ACHN (cell line): ENCODE measurements at places on chromosomes 16 and 17.

- DNase-seq: no peak
Observed at GRCh38 chr16:62954144-62955032, 918.1 kb upstream of the CDH8 start.

GRCh38 chr17:4136373-4136772, 6.5 kb downstream of the ZZEF1 start:
- DNase-seq: no peak

DNA sequence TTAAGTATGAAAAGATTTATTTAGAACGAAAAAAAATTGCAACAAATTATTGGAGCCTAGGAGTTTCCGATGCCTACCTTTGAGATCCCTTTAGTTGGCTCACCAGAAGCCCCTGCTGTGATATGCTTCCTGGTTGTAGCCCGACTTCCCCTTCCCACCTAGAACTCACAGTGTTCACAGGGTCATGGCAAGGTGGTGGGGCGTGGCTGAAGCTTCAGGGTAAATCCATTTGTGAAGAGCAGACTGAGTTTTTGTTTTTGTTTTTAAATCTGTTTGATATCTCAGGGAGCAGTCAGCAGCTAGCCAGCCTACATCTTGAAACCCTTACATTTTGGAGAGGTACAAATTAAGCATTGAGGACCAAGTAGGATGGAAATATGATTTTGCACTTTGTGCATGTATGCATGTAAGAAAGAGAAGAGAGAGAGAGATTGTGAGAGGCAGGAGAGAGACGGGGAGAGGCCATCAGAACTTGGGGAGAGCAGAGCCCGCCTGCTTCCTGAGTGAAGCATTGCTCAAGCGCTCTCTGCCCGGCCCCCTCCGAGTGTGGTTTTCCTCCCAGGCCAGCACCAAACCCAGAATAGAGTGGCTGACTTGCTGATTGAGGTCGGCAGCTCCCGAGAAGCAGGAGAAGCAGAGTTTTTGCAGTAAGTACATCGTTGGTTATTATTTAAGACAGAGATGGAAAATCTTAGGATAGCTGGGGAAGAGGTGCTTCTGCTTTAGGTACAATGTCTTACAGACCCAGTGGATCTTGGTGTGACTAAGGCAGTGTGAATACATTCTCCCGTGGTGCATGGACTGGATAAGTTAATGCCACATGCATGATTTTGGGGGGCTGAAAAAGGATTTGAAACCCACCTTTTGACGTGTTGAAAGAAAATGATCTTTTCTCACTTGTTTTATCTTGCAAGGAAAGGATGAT, 64.2 kb downstream of the SPECC1 start:
- no peak for DNase-seq

- no peak for DNase-seq
Observed at GRCh38 chr17:44067545-44067940, 1.1 kb upstream of the LSM12 start.

GRCh38 chr16:252366-253337, 18.0 kb downstream of the FAM234A start:
- DNase-seq: no peak

GRCh38 chr17:45702666-45703266, 81.4 kb upstream of the CRHR1 start:
- DNase-seq: peak; percentile 30

- no peak for DNase-seq
Observed at GRCh38 chr16:86995456-86995855, 321.7 kb downstream of the C16orf95 start.

GRCh38 chr17:8212312-8213180, 2.2 kb upstream of the AURKB start:
- DNase-seq: no peak

- DNase-seq: peak; percentile 81
Observed at GRCh38 chr16:27748868-27749546, 199.1 kb downstream of the KATNIP start.

GRCh38 chr16:51753467-51754127, 602.5 kb upstream of the SALL1 start:
- no peak for DNase-seq

- no peak for DNase-seq
Observed at GRCh38 chr17:77863814-77864161, 94.7 kb upstream of the TNRC6C start.

DNA sequence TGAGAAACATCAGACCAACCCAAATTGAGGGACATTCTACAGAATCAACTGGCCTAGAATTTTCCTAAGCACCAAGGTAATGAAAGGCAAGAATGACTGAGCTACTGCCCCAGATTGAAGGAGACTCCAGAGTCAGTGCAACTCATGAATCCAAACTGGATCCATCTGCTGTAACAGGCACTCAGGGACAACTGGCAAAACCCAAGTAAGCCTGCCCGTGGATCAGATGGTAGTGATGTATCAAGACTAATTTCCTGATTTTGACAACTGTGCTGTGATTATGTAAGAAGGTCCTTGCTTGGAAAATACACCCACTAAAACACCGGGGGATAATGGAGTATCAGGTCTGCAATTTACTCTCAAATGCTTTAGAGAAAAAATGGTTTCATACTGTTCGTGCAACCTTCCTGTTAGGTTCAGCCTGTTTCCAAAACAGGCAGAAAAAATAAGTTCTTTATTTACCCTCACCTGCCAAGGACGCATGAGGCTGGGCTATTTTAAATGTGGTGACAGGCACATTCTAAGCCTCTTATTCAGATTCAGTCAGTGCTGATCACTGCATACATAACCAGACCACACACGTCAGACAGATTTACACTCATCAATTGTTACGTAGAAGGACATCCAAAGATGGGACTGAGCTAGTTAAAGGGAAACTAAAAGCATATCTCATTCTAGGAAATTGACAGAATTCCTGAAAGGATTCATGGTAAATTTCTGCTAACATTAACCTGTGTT, 7.0 kb downstream of the MBTPS1 start:
- no peak for DNase-seq

DNA sequence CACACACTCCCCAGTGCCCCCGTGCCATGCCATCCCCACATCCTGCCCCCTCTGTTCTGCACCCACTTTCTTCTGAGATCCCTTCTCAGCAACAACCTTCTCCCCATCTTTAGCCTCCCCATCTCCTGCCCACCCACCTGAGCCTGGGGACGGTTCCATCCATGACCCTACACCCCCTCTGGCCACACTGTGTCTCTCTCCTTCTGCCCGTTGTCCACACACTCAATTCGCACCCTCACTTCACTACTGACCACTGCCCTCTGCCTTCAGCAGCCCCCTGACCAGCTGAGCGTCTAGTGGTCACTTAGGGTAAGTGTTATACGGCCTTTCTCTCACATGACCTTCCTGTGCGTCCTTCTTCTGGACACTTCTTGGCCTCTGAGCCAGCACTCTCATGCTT, 6.1 kb downstream of the ARHGAP27 start:
- DNase-seq: no peak

DNA sequence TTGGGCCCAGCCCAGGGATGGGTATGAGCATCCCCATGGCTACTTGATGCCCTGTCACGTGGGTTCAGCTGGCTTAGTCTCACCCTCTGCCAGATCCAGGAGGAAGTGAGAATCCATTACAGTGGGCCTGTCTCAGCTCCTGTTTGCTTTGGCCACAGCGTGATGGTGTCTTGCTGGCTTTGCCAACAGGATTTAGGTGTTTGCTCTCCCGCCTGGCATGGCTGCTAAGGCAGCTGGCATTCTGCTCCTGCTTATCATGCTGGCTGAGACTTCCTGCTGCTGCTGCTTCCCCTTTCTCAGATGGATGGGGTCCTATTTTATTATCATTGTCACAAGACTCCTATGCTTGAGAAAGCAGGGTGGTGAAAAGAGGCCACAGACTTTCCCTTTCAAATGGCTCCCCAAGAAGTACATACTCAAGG, 28.3 kb upstream of the HOXB13 start:
- DNase-seq: no peak

DNA sequence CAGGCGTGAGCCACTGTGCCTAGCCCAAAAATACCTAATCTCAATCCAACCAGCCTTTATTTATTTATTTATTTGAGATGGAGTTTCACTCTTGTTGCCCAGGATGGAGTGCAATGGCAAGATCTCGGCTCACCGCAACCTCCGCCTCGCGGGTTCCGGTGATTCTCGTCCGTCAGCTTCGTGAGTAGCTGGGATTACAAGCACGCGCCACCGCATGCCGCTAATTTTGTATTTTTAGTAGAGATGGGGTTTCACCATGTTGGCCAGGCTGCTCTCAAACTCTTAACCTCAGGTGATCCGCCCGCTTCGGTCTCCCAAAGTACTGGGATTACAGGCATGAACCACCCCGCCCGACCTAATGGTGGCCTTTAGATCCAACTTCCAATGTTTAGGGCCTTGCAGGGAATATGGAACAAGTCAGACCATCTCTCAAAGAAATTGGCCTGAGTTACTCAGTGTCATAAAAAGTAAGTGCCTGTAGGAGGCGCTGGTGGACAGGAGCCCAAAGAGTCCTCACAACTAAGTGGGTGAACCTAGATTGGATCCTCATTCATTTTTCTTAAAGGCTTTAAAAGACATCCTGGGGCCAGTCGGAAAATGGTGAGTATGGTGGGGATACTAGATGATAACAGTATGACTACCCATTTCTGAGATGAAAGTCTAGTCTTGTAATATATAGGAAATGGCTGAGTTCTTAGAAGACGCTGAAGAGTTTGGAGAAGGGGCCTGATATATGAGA, 4.6 kb downstream of the ZSCAN10 start:
- peak; percentile 71 for DNase-seq

DNA sequence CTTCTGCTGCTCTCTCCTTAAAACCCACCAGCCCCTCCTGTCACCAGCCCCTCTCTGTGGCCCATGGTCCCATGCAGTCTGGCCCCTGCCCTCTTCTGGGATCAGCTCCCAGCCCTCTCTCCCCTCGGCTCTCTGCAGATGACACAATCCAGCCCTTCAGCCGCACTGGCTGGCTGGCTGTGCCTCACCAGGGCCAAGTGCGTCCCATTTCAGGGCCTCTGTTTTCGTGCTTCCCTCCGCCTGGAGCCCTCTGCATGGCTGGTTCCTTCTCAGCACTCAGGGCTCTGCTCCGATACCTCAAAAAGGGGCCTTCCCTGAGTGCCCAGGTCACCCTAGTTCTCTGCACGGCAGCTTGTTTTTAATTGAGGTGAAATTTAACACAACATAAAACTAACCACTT, 124.3 kb downstream of the SOCS1 start:
- DNase-seq: no peak

GRCh38 chr17:18371455-18371854, 6.1 kb upstream of the EVPLL start:
- DNase-seq: no peak

DNA sequence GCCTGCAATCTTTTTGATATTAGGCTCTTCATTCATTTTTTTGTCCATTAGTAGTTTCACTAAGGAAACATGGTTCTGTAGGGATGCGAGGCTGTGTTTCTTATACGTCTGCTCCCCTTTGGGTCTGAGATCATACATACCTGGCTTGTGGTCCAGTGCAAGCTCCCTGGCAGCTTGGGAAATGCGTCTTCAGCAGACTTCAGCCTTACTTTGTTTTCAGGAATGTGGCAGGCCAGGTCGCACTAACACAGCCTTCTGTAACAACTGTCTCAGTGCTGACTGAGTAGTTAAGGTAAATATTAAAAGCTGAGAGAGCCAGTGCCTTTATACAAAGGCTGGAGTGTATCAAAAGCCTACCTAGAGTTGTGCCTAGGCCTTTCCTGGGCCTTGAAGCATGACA, 970.5 kb upstream of the EEF2KMT start:
- DNase-seq: no peak

- no peak for DNase-seq
Observed at GRCh38 chr17:27458524-27458908, 2.3 kb downstream of the KSR1 start.

DNA sequence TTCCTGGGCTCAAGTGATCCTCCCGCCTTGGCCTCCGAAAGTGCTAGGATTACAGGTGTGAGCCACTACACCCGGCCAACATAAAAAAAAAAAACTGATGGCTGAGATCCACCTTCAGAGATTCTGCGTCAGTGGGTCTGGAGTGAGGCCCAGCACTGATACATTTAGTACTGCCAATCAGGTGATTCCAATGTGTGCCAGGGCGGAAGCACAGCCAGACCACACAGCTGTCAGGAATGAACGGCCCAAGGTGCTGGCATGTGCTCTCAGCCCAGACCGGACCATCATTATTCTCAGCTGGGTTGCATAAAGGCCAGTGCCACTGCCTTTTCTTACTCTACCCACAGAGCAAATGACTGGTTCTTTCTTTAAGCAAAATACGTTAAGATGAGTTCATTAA, 1.2 kb upstream of the BCO1 start:
- peak; percentile 80 for DNase-seq

- DNase-seq: no peak
Observed at GRCh38 chr17:46100590-46100989, 92.6 kb downstream of the KANSL1 start.

- DNase-seq: no peak
Observed at GRCh38 chr17:9023392-9024218, 2.3 kb downstream of the NTN1 start.

DNA sequence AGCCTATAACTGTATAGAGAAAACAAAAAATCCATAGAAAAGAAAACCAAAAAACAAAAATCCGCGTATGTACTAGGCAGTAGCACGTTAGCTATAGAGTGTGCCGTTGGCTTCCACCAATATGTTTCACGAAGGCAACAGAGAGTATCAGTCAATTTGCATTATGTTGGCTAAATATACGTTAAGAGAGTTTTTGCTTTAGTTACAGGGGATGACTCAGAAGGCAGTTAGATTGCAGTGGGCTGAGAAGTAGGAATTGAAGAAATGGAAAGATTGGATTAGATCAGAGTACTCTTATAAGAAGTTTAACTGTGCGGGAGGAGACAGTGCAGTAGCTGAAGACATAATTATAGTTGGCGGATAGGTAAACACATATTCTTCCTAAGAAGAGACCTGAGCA, 911 bp upstream of the NACA2 start:
- DNase-seq: no peak

DNA sequence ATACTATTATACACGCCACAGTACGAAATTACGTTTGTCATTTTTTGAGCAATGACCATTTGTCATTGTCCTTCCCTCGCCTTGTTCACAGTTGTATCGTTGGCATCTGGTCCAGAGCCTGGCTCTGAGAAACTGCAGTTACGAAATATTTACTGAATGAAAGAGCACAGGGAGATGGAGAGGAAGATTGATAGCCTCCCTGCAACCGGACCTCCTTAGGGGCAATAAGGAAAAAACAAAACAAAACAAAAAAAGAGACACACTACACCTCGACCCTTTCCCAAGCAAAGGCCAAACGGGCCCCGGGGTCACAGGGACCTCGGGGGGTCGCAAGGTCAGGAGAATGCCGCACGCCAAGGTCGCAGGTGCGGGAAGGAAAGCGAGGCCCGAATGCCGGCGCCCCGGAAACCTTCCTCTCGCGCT, 857 bp downstream of the GOT2 start:
- DNase-seq: peak; percentile 23

DNA sequence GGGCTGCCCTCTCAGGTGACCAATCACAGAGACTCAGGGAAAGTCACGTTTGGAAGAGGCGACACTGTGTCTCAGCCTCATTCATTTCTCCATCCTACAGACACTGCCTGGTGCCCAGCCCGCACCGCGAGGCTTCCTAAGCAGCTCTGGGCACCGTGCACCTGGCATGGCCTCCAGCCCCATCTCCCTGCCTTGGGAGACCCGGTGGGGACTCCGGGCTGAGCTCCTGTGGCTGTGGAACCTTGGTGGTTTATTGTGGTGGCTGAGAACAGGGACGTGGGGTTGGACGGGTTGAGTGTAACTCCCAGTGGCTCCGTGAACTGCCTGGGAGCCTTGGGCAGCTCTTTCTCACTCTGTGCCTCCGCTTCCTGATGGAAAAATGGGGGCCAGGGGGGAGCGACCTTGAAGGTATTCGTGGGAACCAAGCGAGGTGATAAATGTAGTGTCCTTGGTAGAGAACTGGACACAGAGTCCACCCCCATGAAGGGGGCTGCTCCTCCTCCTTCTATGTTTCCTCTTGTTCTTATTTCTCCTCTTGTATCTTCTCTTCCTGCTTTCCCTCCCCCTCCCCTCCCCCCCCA, 215.4 kb downstream of the SEC14L1 start:
- peak; percentile 20 for DNase-seq

GRCh38 chr16:88202207-88202745, 180.5 kb upstream of the ZNF469 start:
- DNase-seq: no peak
